ENCODE measurements at places on chromosomes 1 and 21.

GRCh38 chr21:42357307-42357706, 6.5 kb upstream of the TFF2 start:
- DNase-seq: no peak

GRCh38 chr1:214464445-214465287, 86.7 kb downstream of the PTPN14 start:
- DNase-seq: no peak

GRCh38 chr1:20974951-20975350, 187.8 kb upstream of the HP1BP3 start:
- no peak for DNase-seq

- no peak for DNase-seq
Observed at GRCh38 chr1:185367218-185367617, 50.2 kb upstream of the IVNS1ABP start.
